Suppressor macrophage (primary cell): ENCODE measurements at places on chromosomes 3 and 15.

DNA sequence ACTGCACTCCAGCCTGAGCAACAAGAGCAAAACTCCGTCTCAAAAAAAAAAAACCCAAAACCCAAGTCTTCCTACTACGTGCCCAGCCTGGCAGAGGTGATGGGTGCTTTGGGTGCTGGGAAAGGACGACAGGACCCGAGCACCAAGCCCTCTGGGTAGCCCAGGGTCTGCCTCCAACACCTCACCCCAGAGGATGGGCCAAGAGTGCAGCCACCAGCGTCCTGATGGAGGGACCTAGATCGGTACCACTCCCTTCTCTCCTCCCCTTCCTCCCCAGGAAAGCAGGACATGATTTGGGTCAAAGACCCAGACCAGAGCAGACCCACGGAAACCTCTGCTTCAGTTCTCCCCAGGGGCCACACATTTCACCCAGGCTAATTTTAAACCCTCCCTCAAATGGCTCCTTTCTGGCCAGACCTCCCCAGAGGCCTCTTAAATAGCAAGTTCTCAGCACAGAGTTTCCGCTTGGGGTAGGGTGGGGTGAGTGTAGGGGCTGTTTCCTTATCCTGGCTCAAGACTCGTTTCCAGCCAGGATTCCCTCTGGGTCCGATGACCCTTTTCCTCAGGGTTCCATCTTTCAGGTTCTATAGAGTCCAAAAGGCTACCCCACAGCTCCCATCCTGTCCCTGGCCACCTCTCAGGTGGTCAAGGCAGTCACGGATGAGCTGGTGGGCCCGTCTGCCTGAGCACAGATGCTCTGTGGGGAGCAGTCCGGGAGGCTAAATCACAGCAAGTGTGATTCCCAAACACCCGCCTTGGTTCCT, 20.5 kb downstream of the RBPMS2 start:
- DNase-seq: no peak

DNA sequence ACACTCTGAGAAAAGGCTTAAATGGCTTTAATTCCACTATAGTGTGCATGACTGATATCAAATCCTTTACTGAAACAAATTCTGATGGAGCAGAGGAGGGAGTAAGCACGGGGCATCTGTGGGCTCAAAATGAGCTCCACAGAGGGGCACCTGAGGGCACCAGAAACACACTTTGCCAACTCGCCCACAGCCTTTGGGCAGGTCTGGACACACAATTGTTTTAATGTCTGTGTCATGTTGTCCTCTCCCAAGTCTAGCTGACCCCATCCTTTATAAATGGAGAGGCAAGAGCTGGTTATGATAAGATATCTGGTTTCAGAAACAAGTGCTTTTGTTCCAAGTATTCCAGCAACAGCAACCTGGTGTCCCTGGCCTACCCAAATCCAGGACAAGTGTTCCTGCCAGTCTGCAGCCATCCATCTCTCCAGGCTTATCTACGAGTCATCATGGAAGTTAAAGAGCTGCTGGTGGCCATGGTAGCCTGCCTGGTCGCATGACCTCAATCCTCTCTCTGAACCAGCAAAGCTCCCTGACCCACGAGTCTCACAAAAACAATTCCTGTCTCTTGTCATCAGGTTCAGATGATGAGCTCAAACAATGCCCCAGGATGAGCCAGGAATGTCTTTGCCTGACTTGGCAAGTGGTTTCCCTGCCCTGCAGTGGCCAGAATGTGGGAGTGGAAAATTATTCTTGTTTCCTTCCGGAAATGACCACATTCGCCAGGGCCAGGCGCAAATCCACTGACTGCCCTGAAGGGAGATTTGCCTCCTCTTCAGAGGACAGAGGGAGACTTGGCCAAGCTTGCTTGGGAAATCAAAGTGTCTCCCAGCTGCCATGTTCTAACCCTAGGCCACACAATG, 64.4 kb upstream of the TPM1 start:
- DNase-seq: no peak

DNA sequence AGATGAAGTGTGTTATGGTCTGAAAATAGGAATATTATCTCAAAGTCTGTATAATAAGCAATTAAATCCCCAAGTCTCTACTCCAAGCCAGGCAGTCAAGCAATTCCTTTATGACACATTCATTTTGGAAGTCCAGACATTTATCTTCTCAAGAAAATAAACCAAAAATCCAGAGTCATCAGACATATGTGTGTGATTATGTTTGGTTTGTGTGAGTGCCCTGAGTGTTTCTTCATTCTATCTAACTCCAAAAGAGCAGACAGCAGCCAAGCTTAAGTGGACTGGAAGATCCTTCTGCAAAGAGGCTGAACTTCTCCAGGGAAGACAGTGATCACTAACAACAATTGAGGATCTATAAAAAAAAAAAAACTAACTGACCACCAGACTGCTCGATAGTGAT, 239.8 kb downstream of the STAG1 start:
- no peak for DNase-seq

- DNase-seq: no peak
Measured at GRCh38 chr3:76487446-76487845, 552.5 kb upstream of the ROBO2 start.

- DNase-seq: no peak
Measured at GRCh38 chr3:128064962-128065361, 12.7 kb downstream of the SEC61A1 start.

GRCh38 chr3:46368569-46368968, 2.2 kb upstream of the CCR5 start:
- DNase-seq: peak; percentile 94
